ENCODE measurements at places on chromosomes 16 and 17.

GRCh38 chr16:53085931-53086421 lies 31.2 kb downstream of the CHD9 start:
- no peak for DNase-seq

- no peak for DNase-seq
Observed at GRCh38 chr17:68182940-68183551, 64.8 kb upstream of the AMZ2 start.

- DNase-seq, result no peak
Observed at GRCh38 chr17:82794781-82795482, 43.1 kb downstream of the TBCD start.

DNA sequence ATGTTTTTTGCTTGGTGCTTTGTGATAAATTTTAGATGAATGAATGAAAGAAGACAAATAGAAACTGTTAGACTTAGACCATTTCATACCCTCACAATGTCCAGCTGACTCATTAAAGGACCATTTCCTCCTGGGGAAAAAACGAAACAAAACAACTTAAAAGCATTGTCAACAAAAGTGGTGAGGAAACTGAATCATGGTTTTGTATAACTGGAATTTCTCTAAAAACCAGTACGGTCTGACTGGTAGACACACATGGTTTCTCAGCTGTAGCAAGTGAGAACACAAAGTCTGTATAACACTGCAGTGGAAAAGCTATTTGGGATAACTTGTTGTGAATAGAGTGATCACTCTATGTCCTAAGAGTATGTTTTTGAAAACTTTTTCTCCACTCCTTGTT lies 5.3 kb upstream of the DDX52 start:
- DNase-seq, result no peak

GRCh38 chr17:66692421-66692690 lies 142.6 kb upstream of the CACNG5 start:
- no peak for DNase-seq

- DNase-seq, result no peak
Observed at GRCh38 chr17:69518951-69519350, 104.5 kb downstream of the MAP2K6 start.

GRCh38 chr17:49667854-49668253 lies 10.0 kb downstream of the SPOP start:
- DNase-seq, result no peak

DNA sequence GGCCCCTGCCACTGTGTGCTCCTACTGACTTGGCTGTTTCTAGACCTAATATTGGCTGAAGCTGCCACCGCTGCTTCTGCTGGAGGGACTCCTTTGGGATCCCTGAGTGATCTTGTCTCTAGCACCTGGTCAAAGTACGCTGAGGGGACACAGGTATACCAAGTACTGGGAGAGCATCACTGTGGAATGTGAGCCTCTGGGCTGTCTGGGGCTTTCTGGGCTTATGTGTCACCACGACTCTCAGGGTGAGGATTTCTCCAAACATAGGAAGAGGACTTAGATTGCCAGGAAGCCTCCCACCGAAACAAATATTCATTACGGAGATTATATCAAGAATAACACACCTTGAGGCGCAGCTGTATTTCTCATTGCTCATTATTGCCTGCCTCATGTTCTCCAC lies 435.8 kb downstream of the HS3ST3B1 start:
- DNase-seq, result no peak

DNA sequence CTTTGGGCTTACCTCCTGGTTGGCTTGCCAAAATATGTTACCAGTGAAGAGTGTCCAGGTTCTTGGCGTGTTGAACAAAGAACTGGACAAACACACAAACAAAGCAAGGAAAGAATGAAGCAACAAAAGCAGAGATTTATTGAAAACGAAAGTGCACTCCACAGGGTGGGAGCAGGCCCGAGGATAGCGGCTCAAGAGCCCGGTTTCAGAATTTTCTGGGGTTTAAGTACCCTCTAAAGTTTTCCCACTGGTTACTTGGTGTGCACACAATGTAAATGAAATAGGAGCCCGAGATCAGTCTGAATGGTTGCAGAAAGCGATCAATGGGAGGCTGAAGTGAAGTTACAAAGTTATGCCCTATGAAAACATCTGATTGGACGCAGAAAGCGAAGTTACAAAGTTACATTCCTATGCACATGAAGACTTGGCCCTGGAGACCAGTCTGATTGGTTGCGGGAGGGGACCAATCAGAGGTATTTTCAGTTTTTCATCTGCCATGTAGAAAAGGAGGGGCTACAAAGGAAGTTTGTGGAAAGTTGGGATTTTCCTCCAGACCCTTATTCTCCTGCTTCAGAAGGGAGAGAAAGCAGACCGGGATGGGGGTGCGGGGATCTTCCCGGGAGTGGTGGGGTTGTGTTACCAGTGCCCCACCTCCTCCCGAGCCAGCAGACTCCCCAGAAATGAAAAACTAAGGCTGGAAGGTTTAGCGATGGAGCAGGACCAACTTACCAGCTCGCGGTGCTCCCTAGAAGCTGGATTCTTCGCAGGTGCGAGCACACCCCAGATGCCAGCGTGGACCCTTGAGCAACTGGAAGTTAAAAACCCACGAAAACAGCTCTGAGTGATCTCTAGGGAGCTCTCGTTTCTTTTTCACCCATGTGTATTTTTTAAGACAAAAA lies at the start of gene SLFN12:
Gene SLFN12 (minus strand): TSS at position 325 of the 899 bp plus-strand sequence. CDS start 9,472 bp downstream, outside the sequence.
- no peak for DNase-seq

GRCh38 chr16:75648265-75649076 lies 898 bp downstream of the TERF2IP start:
- DNase-seq, result peak; percentile 72

DNA sequence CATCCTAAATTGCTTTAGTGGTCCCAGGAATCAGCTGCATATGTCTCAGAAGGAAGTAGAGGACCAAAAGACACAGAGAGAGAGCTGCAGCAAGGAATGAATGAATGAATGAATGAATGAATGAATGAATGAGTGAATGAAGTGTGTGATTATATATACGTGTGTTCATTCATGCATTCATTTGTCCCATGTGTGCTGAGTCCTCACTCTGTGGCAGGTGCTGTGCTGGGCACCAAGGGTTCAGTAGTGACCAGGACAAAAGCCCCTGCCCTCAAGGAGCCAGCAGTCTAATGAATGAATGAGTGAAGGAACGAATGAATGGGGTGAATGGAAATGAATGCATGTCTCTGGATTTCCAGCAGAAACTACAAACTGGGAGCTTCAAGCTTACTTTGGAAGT lies 9.4 kb downstream of the CNGB1 start:
- DNase-seq, result no peak

DNA sequence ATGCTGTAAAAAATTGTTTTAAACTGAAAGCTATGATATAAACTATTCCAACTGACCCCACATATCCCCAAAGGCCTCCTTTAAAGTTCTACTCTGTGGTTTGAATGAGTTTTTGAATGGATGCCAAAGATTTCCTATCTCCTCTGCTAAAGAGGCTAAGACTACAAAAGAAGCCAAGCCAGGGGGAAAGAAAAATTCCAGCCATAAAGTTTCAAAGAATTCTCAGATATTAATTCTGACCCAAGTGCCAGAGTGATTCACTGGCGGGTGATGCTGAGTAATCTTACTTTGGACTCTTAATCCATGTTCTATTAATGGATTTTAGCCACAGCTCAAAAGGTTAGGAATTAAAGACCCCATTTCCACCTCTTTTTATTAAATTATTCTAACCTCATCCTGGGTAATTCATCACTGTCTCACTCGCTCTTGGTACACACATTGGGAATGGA lies 60.7 kb downstream of the HS3ST3A1 start:
- peak; percentile 14 for DNase-seq

DNA sequence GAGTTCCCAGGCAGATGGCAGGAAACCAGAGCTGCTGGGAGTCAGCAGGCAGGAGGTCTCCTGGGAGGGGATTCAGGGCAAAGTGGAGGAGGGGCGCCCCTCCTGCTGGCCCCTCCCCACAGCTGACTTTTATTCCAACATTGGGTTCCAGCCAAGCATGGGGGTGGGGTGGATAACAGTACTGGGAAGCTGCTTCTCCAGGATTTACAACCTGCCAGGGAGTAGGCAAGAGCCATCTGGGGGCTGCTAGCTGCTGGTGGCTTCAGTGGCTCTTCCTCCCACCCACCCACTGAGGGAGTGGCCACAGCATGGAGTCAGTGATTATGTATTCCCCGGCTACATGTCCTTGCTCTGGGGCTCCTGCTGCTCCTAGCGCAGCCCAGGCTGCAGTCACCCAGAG lies 36.8 kb downstream of the TMEM132E start:
- DNase-seq, result no peak

GRCh38 chr16:81994485-81994884 lies 16.8 kb downstream of the SDR42E1 start:
- no peak for DNase-seq

GRCh38 chr17:37019117-37019740 lies 70.5 kb downstream of the AATF start:
- no peak for DNase-seq

- no peak for DNase-seq
Observed at GRCh38 chr17:28929787-28930186, 21.5 kb downstream of the PHF12 start.

- DNase-seq, result no peak
Observed at GRCh38 chr17:55584055-55584685, 72.9 kb upstream of the SMIM36 start.

GRCh38 chr17:30545024-30545423 lies 67.8 kb downstream of the GOSR1 start:
- no peak for DNase-seq

DNA sequence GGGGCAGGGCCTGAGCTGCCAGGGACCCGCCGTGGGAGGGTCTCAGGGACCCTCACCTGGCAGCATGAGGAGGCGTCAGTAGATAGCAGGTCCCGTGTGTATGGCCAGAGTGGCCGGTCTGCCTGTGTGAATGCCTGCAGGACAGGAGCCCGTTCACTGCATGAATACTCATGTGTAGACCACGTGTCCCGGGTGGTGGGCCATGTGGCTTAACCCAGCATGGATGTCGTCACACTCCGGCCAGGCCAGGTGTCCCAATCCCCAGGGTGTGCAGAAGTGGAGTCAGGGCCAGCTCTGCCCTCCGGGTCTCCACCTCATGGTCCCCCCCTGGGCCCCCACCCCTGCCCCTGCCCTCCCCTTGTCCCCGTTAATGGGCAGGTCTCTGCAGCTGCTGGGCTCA lies 53.7 kb downstream of the BAHCC1 start:
- DNase-seq, result no peak

DNA sequence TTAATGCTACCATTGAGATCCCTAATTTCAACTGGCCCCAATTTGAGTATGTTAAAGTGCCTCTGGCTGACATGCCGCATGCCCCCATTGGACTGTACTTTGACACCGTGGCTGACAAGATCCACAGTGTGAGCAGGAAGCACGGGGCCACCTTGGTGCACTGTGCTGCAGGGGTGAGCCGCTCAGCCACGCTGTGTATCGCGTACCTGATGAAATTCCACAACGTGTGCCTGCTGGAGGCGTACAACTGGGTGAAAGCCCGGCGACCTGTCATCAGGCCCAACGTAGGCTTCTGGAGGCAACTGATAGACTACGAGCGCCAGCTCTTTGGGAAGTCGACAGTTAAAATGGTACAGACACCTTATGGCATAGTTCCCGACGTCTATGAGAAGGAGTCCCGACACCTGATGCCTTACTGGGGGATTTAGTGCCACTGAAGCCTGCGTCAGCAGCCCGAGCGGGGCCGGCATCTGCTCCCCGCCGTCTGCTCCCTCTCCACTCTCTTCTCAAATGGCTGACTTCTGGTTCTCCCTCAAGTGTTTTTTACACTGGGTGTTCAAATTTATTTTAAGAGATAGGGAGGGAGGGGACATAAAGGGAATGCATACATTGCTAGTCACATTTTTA lies 22.9 kb downstream of the DUSP14 start:
- DNase-seq, result no peak

DNA sequence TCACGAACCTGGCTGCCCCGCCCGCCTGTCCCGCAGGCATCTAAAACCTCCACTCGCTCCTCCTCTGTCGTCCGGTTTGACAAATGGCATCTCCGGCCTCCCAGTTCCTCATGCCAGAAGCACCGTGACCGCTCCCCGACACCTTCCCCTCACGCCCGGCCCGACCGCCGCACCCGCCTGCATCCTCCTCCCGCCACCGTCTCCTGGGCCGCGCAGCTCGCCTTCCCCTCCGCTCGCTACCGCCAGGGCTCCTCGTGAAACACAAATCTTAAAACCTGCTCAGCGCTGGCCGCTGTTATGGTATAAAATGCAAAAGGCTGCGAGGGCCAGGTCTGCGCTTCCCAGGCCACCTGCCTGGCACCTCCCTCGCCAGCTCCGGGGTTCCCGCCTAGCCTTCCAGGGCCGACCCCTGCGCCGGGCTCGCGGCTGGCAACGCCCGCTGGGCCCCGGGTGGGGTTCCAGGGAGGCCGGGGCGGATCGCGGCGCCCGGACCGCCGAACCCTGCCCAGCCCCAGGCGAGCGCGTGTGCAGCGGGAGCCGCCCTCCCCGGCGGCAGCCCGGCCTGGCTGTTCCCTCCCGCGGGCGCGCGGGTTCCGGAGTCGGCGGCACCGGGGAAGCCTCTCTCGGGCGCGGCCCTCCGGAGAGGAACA lies 488 bp downstream of the SPSB3 start:
- peak; percentile 54 for DNase-seq

DNA sequence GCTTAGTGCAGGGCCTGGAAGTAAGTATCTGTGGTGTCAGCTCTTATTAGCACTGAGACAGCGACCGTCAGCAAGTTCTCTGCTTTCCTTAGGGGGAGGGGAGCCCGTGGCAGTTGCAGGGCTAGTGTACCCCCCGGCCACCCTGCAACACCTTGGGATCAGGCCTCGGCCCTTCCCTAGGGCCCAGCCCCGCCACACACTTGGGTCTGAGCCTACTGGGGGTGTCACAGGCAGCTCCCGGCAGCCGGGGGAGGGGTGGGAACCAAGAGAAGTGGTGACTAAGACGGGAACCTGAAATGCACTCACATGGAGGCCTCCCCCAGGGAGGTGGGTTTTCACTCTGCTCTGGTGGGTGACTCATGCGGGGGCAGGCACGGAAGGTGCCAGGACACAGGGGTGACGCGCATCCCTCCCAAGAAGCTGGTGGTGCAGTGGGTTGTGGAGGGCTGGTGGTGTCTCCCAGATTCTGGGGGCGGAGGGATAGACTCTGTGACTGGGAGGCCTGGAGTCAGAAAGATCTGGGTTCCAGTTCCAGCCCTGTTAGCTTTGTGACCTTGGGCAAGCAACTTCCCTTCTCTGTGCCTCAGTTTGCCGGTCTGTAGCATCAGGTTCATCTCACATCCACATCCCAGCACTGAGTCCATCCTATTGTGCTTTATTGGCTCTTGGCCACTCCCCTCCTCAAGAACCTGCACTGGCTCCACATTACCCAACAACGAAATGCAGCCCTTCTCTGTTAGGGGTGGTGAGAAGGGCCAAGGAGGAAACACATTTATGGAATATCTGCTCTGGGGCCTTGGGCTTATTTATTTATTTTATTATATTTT lies 44.5 kb downstream of the LAT start:
- peak; percentile 60 for DNase-seq

GRCh38 chr16:7338826-7339225 lies 6.2 kb downstream of the RBFOX1 start:
- no peak for DNase-seq

GRCh38 chr16:26078716-26079355 lies 387.1 kb downstream of the HS3ST4 start:
- no peak for DNase-seq
